Epithelial cell of proximal tubule (primary cell): ENCODE measurements at places on chromosomes 7 and 10. TPM values are rescaled to one million over a fixed set of nuclear protein-coding genes. Genes with fewer than 3 reads are reported as not detected.

RAB19 gene
- 2.7 and 3.6 TPM in 2 replicates for total RNA-seq

LRWD1 gene
- total RNA-seq, result 27.9 and 30.1 TPM in 2 replicates

TBXAS1 gene
- 11.1 and 20.0 TPM in 2 replicates for total RNA-seq

ADAMTS14 gene
- total RNA-seq, result 1.3 and 1.4 TPM in 2 replicates

MMRN2 gene
- 0.17 TPM in 1 of 2 replicates, not detected in the other for total RNA-seq

TMEM229A gene
- total RNA-seq, result not detected in 2 replicates

- no peak for DNase-seq
These were observed 1.7 kb downstream of the TUBGCP2 start for GRCh38 chr10:133306941-133307379.

DNA sequence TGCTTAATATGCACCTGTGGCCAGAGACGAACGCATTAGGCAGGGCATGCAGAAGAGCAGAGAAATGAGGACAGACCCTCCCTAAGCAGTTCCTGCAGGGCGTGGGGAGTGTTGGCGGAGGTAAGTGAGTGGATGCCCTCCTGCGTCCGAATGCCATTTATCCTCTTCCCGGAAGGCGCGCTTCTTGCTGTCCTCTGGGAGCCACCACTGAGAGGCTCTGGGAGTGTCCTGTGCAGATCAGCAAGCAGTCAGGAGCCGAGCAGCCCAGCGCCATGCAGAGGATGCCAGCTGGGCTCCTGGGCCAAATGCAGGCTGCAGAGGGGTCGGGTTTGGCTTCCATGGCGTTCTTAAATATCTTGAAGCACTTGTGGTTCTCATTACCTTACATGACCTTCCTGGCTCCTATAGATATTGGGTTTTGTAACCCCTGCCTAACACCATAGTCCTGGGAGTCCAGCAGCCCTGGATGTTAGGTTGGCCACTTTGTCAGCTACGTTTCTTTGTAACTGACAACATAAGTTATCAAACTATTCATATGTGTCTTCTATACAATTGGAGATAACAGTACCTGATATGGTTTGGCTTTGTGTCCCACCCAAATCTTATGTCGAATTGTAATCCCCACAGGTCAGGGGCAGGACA lies 30.0 kb upstream of the SLIT1 start:
- DNase-seq, result no peak

DNA sequence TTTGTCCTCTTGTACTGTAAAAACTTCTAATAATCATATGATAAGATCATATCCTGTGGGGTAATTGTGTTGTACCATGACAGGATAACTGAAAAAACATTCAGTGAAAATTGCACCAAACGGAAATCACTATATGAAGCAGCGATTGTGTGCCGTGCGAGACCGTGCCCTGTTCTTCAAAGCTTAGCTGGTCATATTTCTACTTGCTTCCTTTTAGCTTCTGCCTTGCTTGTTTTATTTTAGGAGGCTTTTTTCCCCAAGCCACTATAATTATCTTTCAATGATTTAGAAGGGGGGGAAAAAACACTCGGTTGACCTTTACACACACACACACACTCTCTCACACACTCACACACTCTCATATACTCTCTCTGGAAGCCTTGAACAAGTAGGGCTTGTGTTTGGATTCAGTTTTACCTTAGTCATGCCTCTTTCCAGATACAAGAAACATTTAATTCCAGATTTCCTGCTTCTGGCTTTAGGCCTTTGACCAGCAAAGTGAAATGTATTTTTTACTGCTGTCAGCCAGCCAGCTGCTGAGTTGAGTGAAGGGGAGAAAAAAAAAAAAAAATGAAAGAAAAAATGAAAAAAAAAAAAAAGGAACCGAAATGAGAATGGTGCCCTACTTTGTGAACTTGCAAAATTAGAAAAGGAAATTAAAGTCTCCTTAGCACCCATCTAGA lies 181.4 kb downstream of the ARID5B start:
- no peak for DNase-seq

DNA sequence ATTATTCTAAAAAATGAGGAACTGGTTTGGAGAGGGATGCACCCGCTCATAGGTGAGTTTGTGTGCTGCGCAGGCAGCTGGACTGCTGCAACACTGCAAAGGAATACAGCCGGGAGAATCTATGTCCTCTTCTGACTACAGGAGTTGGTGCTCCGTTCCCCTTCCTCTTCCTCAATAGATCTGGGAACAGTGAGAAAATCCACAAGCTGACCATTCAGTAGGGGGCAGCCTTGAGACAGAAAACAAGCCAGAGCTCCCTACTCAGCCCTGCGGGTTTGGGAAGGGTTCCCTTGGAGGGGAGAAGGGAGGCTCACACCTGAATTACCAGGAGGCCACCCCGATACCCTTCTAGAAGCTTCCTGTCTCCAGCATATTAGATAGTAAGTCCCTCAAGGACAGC lies 87.3 kb upstream of the FOXI2 start:
- no peak for DNase-seq

DNA sequence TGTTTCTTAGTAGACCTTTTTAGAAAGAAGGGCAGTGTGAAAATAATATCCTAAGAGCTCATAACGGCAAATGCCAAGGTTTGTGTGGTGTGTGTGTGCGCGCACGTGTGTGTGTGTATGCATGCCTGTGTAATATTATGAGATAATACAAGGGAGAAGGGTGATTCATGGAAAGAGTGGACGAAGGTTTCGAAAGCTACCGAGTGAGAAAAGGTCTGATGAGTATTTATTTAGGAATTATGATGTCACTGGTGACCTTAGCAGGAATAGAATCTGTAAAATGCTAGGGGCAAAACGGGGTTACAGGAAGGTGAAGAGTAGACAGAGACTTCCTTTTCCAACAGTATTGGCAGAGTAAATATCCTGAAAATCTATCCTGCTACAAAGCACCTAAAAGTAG lies 107.3 kb downstream of the AHR start:
- DNase-seq, result peak; percentile 93

GRCh38 chr10:118369641-118370205 lies 27.6 kb upstream of the FAM204A start:
- DNase-seq, result no peak

- no peak for DNase-seq
These were observed 803 bp downstream of the RAPGEF5 start for GRCh38 chr7:22356010-22356691.

- no peak for DNase-seq
These were observed 1.6 kb downstream of the FZD8 start for GRCh38 chr10:35640474-35640873.

DNA sequence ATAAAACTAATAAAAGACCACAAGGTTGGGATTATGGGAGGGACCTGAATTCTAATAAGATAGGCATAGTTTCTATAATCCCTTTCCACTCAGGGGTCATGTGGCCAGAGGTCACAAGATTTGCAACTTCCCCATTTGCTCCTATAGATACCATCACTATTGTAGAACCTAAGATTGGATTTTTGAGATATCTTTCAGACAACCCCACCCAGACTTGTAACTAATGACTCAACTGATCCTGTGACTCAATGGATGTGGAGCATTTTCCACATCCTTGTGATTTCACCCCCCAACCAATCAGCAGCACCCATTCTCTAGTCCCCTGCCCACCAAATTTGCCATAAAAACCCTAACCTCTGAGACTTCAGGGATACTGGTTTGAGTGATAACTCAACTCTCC lies 51.9 kb upstream of the PIK3AP1 start:
- no peak for DNase-seq

DNA sequence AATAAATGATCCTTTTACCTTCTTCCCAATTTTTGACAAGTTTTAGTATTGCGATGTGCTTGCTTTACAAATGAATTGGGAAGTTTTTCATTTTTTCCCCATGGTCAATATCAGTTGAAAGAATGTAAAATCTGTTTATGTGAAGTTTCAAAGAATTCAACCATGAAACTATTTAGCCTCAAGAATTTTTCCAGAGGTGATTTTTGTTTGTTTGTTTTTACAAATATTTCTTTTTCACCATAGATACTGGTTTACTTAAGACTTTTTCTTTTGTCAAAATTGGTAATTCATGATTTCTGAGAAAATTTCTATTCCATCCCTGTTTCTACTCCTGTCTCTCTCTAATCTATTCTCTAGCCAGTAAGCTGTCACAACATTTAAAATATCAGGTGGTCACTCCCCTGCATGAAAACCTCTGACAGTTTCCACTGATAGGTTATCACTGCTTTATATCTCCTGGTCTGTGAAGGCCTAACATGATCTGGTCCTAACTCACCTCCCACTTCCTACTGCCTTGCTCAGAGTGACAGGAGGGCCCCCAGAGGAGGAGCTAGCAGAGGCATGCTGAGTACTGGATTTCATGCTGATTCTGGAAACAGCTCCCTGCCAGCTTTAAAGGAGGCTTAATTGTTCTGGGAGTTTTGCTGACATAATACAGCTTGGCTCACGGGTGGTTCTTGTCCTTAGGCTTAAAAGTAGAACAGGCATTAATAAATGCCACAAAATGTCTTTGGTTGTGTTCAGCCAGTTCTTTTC lies 7.6 kb upstream of the ARMS2 start:
- no peak for DNase-seq

DNA sequence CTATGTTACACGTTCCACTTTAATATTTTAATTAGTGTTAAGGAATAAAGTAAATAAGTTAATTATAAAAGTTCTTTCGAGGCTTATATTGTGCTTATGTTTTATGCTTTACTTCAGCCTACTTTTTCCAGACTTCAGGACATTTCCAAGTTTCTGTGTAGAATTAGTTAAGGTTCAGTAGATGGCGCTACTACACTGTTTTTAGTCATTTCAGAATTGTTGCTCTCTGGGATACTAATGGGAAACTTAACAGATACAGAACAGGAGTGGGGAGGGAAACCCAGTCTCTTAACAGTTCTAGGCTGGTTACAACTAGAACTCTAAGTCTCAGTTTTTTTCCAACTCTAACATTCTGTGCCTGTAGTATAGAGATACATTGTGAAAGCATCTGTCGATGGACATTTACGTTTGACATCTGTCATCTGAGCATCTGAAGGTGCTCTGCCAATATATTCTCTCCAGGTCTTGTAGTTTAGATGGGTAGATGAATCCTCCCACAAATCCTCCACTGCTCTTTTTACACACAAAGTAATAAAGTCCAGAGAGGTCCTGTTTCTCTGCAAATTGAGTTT lies 56.8 kb upstream of the FAM171A1 start:
- no peak for DNase-seq

GRCh38 chr10:113038183-113038582 lies 88.1 kb downstream of the TCF7L2 start:
- DNase-seq, result no peak

GRCh38 chr10:76358743-76359395 lies 927.4 kb downstream of the LRMDA start:
- DNase-seq, result no peak

DNA sequence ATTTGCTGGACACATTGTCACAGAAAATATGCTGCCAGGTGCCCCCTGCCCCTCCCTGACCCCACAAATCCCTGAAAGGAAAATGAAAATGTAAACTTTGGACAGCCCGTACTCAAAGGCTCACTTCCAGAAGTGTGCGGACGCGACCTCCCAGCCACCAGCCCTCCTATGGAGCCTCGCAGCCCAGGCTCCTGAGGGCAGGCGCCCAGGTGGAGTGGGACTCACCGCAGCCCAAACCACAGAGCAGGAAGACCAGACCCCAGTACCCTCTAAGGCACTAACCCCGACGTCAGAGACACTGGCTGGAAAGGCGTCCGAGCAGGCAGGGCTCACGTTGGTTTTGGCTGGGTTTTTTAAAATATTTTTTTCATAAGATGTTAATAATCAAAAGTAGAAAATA lies 57.3 kb downstream of the CSGALNACT2 start:
- no peak for DNase-seq

GRCh38 chr7:128108641-128109423 lies 77.6 kb upstream of the LRRC4 start:
- DNase-seq, result no peak

GRCh38 chr7:44258423-44258760 lies 57.6 kb downstream of the YKT6 start:
- no peak for DNase-seq

- peak; percentile 97 for DNase-seq
These were observed 165.8 kb upstream of the PRSS1 start for GRCh38 chr7:142583446-142583845.

DNA sequence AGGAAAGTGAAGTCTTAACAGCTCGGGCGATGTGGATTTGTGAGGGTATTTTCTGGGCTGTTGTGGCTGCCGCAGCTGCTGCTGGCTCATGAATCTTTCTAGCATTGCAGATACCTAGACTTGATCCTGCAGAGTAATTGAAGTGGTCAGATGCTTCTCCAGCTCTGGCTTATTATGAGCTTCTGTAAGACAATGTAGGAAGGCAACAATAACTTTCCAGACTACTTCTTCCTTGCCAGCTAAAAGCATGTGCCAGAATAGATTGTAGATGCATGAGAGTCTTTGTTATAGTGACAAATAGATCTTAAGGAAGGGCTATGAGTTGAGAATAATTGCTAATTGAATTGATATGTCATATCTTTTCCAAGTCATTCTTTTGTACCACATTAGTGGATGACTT lies 461.4 kb upstream of the POT1 start:
- DNase-seq, result no peak

- no peak for DNase-seq
These were observed 36.6 kb upstream of the SAMD8 start for GRCh38 chr10:75074711-75075445.
